ENCODE measurements at places on chromosomes 3 and 15.

GRCh38 chr3:184227481-184227935, 1.9 kb upstream of the VWA5B2 start:
- peak; percentile 48 for DNase-seq

GRCh38 chr15:101641894-101642293, 10.3 kb downstream of the TM2D3 start:
- DNase-seq: peak; percentile 18

GRCh38 chr3:132317229-132317948, at the start of gene ACP3:
Gene ACP3 (plus strand): TSS chr3:132317407. CDS start chr3:132317457, 50 bp downstream.
- DNase-seq: peak; percentile 7

DNA sequence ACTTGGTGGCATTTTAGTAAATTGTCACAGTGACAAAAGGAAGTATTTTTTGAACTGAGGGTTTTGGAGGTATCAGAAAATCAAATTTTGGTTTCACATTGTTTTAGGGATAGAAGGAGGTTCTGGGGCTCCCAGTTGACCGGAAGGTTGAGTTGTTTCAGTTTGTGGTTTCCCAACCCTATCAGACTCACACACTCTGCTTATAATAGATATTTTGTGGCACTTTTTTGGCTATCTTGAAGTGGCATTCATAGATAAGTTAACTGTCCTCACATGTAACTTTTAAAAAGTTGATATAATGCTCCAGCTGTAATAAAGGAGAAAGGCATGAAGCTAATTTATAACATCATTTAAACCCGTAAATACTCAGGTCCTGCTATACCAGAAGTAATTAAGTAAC, 12.8 kb downstream of the ARMC8 start:
- DNase-seq: no peak

- no peak for DNase-seq
Measured at GRCh38 chr3:175885231-175885766, 1026.2 kb downstream of the NAALADL2 start.

DNA sequence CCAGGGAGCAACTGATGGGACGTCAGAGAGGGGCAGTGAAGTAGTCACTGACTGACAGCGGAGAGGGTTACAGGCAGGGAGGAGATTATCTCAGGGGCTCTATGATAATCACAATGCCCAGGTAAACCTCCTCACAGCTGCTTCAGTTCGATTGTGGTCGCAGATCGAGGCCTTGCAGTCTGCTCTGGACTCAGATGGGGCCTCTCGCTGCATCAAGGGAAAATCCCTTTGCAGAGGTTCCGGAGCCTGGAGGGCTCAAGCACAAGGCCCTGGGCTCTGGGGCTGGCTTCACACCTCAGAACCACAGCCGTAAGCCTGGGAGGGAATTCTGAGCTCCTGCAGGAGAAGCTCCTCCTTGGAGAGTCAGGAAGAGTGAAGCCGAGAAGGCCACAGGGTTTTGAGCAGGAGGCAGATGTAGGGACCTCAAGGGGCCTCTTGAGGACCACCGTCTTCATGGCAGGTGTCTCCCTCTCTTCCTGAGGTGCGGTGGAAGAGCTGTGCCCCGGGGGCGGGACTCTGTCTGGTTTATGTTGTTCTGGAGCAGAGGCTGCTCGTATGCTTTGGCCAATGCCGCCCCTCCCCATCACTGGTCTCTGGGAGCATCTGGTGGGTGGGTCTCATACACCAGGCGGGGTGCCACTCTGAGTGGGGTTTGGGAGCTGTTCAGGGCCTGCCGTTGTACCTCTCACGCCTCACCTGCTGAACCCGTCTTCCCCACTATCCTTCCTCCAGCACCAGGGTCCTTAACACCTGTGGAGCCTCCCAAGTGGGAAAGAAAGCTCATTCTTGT, 19.5 kb upstream of the SNRPA1 start:
- DNase-seq: no peak

DNA sequence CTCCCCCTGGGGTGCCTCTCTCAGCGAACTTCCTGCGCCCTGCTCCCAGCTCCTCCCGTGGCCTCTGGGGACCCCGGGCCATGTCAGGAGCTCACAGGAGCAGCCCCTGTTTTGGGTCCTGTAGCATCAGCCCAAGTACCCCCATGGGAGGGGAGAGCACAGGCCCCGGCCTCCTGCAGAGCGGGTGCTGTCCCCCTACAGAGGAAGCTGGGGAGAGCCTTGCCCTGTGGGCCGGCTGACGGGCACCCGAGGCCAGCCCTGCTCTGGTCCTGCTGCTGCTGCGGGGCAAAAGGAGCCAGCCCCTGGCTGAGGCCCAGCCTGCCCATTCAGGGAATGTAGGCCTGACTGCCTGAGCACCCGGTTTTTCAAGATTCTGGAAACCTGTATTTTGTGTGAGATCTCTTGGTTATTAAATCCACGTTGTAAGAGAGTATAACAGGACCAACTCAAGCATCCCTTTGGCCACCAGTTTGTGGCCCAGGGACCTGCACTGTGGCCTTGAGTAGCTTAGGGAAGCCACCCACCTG, 12.4 kb downstream of the PLXNA1 start:
- no peak for DNase-seq

DNA sequence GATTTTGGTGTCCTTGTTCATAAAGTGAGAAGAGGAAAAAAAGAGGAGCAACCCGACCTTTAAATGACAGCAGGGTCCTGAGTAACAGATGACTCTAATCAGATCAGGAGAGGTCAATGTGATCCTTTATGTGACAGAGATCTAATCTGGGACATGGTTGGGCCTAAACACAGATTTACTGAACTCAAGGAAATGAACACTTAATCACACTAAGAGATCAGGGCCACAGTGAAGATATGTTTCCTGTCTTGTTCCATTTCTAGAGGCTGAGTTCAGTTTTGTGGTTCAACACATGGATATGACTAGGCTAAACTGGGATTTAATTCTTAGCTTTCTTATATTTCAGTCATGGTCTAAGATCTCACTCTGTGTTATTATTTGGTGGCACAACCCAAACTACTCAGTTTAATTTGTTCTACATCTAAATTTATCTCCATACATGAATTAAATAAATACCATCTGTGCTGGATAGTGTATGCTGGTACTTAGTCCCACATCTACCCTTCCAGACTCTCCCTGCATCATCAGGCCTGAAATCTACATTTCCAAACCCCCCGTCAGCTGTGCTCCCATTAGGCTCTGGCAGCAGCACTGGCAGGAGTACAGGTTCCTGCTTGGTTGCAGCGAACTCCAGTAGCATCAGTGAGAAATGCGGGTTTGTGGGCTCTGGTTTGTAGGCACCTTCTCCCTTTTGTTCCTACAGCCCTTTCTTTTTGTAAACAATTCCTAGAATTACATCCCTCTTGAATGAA, 22.6 kb downstream of the SFMBT1 start:
- no peak for DNase-seq

DNA sequence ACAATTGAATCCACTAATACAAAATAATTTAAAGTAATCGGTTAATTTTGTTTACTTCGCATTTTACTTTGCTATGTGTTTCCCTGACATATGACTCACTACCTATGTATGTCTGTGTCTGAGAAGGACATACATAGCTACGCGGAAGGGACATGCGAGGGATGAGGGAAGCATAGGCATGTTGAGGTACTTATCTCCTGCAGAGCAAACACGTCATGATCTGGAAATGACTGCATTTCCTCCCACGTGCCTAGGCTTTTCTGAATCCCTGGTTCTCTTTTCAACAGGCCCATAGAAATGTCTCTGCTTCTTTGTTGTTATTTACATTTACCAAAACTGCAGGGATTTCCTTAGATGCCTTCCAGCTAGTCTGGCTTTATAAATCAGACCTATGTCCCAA, 27.5 kb downstream of the ALCAM start:
- DNase-seq: no peak

DNA sequence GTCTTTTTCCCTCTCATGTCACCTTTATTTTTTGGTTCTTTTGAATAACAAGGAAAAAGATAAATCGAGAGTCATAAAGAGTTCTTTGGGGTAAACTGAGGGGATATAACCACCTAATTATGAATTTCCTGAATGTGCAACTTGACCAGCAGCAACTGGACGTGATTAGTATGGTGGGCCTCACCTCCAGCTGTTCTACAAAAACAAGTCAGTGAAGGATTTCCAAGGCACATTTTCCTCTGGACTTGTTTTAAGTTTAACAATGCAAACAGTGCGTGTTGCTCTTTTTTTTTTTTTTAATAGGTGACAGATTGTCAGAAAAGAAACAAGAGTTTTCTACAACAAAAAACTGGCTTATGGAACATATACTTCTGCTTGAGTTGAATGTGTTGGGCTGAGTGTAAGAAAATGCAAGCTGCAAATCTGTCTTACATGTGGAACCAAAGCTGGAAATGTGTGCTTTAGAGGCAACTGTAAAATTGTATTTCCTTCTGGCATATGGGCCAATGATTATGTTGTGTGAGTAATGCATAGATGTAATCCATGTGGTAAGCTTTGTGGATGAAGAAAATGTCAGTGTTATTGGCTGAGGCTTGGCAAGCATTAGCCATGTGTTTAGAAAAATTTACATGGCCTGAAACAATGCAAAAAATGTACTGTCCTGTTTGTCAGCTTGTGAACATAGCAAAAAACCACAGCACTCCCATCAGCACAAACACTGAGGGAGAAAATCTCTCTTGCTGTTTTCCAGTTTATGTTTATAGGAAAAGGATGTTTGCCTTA, 44.5 kb upstream of the FNDC3B start:
- no peak for DNase-seq
